Motor neuron (in vitro differentiated cells): ENCODE measurements at places on chromosomes 4 and X.
A peak's percentile ranks its signal among the peaks of the same experiment; 100 is the strongest.

DNA sequence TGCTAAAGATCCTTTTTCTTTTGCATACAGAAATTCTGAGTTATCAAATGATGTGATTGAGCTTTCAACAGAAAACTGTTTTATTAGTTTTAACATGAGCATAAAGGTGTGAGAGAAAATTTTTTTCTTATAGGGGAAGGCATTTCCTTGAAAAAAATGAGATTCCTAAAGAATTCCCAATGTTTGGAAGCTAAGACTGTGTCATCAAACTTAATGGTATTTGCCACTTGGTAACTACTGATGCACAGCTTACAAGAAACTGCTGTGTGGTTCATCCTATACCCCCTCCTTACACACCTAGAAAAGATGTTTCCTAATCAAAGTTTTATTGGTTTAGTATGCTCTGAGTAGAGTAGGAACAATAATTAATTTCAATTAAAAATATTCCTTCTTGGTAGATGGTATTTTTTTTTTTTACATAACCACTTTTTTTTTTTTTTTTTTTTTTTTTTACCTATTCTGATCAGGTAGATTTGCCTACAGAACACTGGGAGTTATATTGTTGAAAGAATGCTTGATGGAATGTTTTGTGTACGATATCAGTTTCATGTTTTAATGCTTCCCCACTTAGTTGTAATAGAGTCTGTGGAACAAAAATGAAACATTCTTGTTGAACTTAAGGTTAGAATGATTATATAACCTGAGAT lies 6.0 kb downstream of the PTPN13 start:
- ATAC-seq: no peak

DNA sequence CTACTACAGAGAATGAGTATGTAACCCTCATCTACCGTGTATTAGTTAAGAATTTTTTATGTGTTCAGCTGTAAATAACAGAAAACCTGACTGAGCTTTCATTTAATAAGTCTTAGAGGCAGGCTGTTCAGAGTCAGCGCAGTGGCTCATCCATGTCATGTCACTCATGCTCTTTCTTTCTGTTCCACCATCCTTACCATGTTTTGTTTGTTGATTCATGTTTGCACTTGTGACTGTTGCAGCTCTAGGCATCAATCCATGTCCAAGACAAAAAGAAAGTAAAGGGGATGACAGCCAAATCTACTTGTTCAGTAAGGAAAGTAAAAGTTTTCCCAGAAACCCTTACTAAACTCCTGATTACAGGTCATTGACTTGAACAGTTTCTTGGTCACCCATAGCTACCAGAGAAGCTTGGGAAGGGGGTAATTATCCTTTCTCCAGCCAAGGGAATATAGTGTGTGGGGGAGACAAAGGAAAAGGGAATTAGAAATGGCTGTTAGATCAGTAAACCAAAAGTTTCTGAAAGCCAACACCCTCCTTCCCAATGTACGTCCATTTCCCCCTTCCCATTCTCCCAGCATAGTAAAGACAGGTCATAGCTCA lies 9.0 kb downstream of the ART3 start:
- no peak for ATAC-seq

GRCh38 chrX:84479086-84479485 lies 23.2 kb downstream of the HDX start:
- no peak for ATAC-seq

DNA sequence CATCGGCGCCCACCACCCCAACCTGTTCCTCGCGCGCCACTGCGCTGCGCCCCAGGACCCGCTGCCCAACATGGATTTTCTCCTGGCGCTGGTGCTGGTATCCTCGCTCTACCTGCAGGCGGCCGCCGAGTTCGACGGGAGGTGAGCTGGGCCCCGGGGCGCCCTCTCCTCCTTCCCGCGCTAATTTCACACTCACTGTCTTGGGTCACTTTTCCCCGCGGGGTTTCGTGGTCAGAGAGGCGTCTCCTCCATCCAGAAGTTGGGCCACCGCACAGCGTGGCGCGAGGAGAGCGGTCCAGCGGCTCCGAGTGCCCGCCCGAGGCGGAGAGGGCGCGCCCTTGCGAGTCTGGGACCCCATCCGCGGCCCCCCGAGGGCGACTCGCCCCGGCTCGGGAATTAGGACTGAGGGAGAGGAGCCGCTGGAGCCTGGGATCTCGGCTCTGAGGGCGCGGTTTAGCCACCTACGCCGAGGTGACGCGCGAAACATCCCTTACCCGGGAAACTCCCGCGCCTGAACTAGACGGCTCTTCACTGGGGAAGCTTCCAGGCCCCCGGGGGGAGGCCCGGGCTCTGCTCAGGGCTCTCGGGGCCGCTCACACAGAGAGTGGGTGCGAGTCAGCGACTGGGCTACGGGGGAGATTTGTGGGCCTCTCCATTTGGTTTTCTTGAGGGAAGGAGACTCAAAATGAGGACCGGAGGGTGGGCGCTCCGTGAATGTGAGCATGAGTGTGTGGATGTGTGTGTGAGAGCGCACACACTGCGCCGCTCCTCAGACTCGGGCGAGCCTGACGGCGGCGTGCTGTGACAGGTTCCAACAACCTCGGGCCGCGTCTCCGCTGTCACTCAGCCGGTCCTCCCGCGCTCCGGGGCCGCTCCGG lies 551 bp downstream of the NPNT start:
- ATAC-seq: peak; percentile 63
